ENCODE measurements at places on chromosomes 4 and X.

- no peak for DNase-seq
Observed at GRCh38 chrX:64842492-64842891, 133.8 kb downstream of the ZC4H2 start.

DNA sequence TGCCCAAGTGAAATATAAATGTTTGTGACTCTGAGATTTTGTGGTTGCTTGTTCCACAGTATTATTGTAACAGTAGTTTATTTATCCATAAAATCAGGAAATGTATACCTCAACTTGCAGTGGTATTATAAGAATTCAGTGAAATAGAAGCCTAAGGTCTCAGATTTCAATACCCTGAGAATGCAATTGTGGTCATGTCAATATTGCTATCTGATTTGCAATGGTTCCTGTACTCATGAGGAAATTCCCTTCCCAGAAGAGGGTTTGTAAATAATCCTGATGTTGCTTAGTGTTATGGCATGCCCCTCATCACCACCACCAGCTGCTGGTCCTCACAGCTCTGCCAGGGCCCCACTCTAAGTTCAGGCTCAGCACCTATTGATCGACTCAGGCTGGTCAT is 67.8 kb downstream of the SLC34A2 start:
- DNase-seq: no peak

GRCh38 chr4:10722957-10723356 is 38.4 kb upstream of the CLNK start:
- no peak for DNase-seq

DNA sequence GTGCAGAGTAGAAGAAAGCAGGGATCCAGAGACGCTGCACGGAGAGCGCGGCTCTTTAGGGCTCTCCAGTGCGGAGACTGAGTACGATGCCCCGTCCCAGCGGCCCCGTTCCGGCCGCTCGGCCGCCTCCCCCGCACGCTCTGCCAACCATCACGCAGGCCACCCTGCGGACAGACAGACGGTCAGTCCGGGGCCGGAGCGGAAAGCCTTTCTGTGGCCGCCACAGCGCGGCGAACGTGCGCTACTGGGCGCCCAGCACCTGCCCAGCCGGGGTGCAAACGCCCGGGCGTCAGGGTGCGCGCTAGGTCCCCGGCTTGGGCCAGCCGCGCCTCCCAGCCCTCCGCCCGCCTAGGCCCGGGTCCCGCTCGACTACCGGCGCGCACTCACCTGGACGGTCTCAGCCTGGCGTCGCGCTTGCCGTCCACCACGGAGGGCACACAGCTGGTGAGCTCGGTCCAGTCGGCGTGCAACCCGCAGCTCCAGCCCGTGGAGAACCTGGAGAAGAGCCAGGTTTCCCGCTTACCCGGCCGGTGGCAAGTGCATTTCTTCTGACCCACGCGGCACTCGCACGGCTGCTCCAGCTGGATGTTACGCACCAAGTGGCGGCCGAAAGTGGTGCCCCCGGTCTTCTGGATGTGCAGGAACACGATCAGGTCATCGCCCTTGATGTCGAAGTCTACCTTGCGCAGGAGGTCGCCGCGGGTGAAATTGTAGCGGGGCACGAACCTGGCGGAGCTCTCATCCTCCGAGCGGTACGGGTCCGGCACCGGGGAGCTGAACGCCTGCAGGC is 1.8 kb downstream of the HS6ST2 start:
- no peak for DNase-seq

DNA sequence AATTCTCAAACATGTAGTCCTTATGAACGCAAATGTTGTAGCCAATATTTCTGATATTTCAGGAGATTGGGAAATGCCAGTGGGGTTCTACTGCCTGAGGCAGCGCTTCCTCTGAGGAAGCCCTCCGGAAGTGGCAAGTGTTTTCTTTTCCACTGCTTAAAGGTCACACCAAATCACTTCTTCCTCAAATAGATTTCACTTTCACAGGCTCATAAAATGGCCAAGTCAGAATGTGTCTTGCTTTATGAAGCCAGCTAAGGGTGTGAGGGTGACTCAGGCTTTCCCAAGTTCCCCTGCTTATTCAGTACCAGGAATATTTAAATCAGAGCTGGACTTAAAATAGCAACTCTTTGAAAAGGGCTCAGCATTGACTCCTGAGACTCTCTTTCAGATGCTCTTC is 514.2 kb upstream of the DIPK2B start:
- no peak for DNase-seq

DNA sequence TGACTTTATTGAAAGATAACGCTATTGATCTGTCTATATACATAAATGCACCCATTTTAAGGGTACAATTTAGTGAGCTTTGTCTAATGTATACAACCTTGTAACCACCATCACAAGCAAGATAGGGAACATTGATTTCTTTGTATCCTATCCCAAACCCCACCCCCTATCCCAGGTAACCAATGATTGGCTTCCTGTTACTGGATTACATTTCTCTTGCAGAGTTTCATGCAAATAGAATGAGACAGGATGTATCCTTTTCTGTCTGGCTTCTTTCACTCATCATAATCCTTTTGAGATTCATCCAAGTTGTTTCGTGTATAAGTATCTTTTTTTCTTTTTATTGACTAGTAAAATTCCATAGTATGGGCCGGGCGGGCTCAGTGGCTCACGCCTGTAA is 1.6 kb upstream of the GRIPAP1 start:
- no peak for DNase-seq

Measured in head of caudate nucleus (tissue), 42 donors.